ENCODE measurements at places on chromosomes 16 and 17.

DNA sequence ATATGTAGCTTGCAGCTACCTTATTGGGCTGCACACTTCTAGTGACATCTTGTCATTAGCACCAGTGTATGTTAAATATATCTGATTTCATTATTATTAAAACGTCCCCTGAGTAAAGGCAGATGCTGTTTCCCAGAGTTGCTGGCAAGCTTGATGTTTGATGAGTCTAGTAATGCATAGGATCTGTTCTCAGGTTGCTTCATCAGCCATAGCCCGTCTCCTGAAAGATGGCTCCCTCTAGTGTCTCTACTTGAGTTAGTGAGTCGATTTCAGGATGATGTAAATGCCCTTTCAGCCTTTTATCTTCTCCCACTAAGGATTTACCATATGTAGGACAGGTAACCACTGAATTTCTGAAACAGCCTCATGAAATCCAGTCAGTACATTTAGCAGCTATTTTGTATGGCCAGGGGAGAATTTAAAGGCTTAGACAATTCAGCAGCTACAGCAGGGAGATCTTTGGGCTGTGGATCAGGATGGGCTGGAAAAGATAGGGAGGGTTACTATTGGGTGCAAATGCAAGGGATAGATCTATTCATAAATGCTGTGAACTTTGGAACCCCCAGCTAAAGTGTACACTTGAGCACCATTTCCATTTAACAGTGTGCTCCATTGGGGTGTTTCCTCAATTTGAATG, 376.3 kb downstream of the CNTNAP4 start:
- peak; percentile 87 for DNase-seq

GRCh38 chr16:57513371-57514102, 22.8 kb downstream of the CCDC102A start:
- DNase-seq: no peak

GRCh38 chr16:65546353-65546791, 424.5 kb upstream of the CDH11 start:
- peak; percentile 12 for DNase-seq

- no peak for DNase-seq
Measured at GRCh38 chr16:49712106-49712505, 143.8 kb downstream of the ZNF423 start.

DNA sequence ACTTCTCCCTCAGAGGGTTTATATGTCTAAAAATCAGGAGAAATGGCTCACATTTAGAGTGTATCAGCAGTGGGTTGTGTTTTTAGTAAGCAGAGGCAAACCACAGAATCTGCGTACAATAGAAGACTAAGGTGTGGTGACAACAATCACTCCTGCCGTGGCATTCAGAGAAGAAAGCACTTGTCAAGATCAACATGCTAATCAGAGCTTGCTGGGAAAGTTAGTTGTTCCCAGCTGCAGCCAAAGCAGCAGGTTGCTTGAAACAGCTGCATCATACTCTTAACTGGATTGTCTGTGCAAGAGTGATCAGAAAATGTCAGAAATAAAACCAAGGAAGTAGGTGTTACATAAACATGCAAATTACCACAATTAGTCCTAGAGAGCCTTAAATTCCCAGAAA, 616.4 kb downstream of the CDH8 start:
- DNase-seq: no peak
